ENCODE measurements at places on chromosomes 16 and 17.
A peak's percentile ranks its signal among the peaks of the same experiment; 100 is the strongest.

- H3K4me3 ChIP-seq = no peak overlapping the region
- peaks cover 34% of the 10 kb centered on the region for H3K27me3 ChIP-seq
- DNase-seq = no peak
- H3K27ac ChIP-seq = no peak overlapping the region
- H3K36me3 ChIP-seq = no peaks in the 10 kb centered on the region
These were observed 10.8 kb upstream of the BCAR1 start for GRCh38 chr16:75262104-75262799.

DNA sequence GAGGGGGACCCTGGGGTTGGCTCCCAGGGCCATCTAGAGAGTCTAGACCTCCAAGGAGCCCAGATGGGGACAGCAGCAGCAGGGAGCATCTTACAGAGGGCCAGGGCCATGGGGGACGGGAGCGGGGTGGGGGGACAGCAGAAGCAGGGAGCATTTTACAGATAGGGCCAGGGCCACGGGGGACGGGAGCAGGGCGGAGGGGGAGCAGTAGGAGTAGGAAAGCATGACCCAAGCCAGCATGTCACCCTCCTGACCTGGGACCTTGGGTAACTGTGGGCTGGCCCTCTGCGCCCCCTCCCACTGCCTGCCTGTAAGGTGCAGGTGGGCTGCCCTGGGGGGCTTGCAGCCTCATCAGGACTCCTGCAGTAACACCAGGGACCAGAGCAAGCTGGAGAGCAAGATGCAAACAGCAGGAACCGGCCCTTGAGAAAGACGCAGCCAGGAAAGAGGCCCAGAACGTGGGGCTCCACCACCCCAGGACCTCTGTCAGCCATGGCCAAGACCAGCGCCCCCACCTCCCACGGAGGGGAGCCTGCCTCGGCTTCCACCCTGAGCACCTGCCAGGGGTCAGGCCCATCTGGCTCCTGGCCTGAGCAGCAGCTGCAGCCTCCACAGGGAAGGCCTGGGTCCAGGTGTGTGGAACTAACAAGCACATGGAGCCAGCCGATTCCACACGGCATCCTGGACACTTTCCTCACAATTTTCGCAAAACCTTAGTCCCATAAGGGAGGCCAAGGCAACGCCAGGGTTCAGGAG, 2.4 kb downstream of the ZNF598 start:
- DNase-seq = no peak
- H3K27ac ChIP-seq = peak overlapping the region; percentile 80
- peaks cover 17% of the 10 kb centered on the region for H3K36me3 ChIP-seq
- peak overlapping the region; percentile 91 for H3K4me3 ChIP-seq

DNA sequence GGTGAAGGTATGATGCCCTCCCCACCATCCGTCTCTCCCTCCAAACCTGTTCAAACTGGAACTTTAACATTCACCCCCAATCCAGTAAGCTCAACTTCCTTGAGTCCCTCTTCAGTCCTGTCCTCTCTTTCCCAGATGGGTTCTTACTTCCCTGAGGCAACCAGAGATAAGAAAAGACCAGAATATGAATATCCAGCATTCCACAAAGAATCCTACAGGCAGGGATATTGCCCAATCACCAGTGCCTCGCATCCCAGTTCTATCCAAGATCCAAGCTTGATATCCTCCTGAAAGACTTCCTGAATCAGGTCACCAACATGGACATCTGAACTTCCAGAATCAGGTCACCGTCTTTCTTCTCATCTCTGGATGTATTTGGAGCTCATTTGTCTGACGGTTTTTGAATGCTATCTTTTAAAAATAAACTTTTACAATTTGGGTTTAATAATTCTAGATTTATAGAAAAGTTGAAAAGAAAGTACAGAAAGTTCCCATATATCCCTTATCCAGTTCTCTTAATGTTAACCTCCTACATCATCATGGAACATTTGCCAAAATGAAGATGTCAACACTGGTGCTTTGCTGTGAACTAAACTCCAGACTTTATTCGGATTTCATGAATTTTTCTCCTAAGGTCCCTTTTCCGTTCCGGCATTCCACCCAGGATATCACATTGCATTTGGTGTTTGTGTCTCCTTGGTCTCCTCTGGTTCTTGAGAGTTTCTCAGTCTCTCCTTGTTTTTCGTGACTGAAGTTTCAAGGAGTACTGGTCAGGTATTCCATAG, 13.7 kb upstream of the COL1A1 start:
- no peak overlapping the region for H3K4me3 ChIP-seq
- peaks cover 12% of the 10 kb centered on the region for H3K4me1 ChIP-seq
- no peak overlapping the region for H3K27ac ChIP-seq
- no peak for DNase-seq
- no peaks in the 10 kb centered on the region for H3K36me3 ChIP-seq

- peaks cover 13% of the 10 kb centered on the region for H3K27me3 ChIP-seq
- H3K4me1 ChIP-seq = no peaks in the 10 kb centered on the region
- H3K27ac ChIP-seq = no peak overlapping the region
These were observed 2.4 kb upstream of the NECAB2 start for GRCh38 chr16:83965444-83966152.

DNA sequence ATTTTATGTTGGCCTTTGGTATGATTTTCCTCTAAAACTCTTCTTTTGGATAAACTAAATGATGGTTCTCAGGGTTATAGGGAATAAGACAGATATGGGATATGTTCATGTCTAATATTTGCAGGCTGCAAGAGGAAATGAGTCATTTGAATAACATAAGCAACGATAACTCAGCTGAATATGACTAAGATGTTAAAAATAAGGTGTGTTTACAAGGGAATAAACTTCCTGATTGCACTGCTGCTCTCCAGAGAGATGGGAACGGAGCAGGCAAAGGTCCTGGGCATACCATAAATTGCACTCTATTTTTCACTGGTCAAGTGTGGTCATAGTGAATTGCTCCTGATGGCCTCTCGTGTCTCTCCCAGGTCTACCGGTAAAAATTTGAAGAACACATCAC, 666.2 kb downstream of the TOX3 start:
- no peaks in the 10 kb centered on the region for H3K4me1 ChIP-seq
- no peak for DNase-seq
- H3K27me3 ChIP-seq = no peaks in the 10 kb centered on the region
- no peaks in the 10 kb centered on the region for H3K36me3 ChIP-seq
- no peak overlapping the region for H3K27ac ChIP-seq

- no peak for DNase-seq
- peaks cover 50% of the 10 kb centered on the region for H3K4me1 ChIP-seq
- peak overlapping the region; percentile 100 for H3K4me3 ChIP-seq
- H3K27ac ChIP-seq = peak overlapping the region; percentile 99
- peaks cover 17% of the 10 kb centered on the region for H3K36me3 ChIP-seq
- H3K27me3 ChIP-seq = peaks cover 17% of the 10 kb centered on the region
These were observed 677 bp upstream of the ZNHIT3 start for GRCh38 chr17:36485805-36486203.

DNA sequence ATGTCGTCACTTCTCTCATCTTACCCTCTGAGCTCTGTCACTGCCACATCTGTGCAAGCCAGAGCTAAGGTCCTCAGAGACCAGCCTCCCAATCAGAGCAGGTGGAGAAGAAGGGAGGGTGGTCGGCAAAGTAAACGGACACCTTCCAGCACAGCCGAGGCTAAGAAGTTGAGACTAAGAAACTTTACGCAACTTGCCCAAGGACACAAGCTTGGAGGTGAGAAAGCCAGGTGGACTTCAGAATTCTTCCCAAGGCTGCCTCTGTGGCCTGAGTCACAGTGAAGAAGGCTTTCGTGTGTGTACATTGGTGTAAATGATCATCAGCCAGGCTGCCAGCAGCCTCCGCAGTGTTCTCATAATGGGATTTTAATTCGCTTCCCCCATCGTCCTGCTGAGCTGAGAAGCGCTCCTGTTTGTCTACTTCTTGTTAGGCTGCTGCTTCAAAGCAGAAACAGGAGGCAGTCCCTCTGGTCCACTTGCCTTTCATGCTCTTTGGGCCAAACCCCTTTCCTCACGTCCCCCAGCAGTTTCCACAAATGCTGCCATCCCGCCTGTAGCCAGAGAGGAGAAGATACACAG, 125.0 kb upstream of the RPL38 start:
- H3K4me1 ChIP-seq = no peaks in the 10 kb centered on the region
- H3K27me3 ChIP-seq = peaks cover 2% of the 10 kb centered on the region
- H3K4me3 ChIP-seq = no peak overlapping the region
- no peaks in the 10 kb centered on the region for H3K36me3 ChIP-seq
- H3K27ac ChIP-seq = no peak overlapping the region

- no peaks in the 10 kb centered on the region for H3K36me3 ChIP-seq
- H3K4me1 ChIP-seq = no peaks in the 10 kb centered on the region
- H3K27me3 ChIP-seq = peaks cover 3% of the 10 kb centered on the region
- no peak overlapping the region for H3K27ac ChIP-seq
- DNase-seq = no peak
These were observed 6.4 kb downstream of the CACNG5 start for GRCh38 chr17:66841328-66841727.

- DNase-seq = no peak
- no peaks in the 10 kb centered on the region for H3K36me3 ChIP-seq
- H3K27me3 ChIP-seq = peaks cover 20% of the 10 kb centered on the region
- H3K4me3 ChIP-seq = no peak overlapping the region
These were observed 26.1 kb upstream of the TOB1 start for GRCh38 chr17:50892101-50892776.

DNA sequence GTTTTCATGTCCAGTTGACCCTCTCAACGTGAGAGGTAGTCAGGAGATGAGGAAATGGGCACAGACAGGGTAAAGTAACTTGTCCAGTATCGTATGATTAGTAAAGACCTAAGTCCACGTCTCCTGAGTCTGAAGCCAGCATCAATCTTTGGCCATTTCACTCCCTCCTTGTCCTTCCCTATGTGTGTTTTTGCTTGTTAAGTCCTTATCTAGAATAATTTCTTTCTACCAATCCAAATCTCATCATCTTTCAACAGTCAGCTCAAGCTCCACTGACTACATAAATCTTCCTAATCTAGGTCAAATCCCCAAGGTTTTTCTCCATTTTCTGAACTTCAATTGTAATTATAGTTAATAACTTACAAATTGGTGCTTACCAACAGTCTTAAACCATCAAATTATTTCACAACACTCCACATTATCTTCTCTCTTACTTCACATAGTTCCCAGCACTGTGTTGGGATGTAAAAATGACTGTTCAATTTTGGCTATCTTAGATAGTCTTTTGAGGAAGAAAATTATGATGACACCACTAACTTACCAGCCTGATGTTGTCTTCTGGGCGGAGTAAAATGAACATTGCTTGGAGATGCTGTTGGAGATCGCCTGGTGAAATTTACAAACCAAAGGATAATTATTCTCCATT, 72.3 kb upstream of the CORO6 start:
- H3K4me1 ChIP-seq = peaks cover 17% of the 10 kb centered on the region
- H3K27ac ChIP-seq = peak overlapping the region; percentile 6
- DNase-seq = no peak
- peaks cover 24% of the 10 kb centered on the region for H3K36me3 ChIP-seq
- H3K27me3 ChIP-seq = no peaks in the 10 kb centered on the region
- H3K4me3 ChIP-seq = no peak overlapping the region

DNA sequence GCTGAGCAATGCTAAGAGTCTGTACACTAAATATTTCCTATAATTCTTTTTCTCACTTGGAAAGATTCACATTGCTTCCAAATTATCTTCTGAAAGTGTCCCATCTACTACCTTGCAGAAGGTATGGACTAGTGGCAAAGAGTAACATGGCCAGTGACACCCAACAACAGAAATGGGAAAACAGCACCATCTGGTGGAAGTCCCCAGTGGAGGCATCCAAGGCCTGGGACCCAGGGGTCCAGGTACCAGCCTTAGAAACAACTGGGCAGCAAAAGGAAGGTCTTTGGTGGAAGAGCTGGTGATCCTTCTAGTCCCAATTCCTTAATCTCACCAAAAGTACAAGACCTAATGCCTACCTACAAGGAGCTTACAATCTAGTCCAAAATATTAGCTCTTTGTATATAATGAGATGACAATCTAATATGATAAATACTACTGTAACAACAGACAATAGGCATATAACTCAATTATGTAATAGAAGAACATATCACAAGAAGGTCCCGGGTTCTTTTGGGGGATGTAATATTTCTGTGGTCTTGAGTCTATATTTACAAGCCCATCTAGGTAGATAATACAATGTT, 55.3 kb downstream of the SKAP1 start:
- no peaks in the 10 kb centered on the region for H3K27me3 ChIP-seq
- no peak for DNase-seq
- peaks cover 12% of the 10 kb centered on the region for H3K36me3 ChIP-seq
- H3K4me3 ChIP-seq = no peak overlapping the region
- no peak overlapping the region for H3K27ac ChIP-seq

GRCh38 chr16:67120025-67120424, 10.3 kb downstream of the PHAF1 start:
- H3K4me1 ChIP-seq = no peaks in the 10 kb centered on the region
- no peak for DNase-seq
- peaks cover 17% of the 10 kb centered on the region for H3K36me3 ChIP-seq
- no peak overlapping the region for H3K4me3 ChIP-seq
- no peaks in the 10 kb centered on the region for H3K27me3 ChIP-seq

DNA sequence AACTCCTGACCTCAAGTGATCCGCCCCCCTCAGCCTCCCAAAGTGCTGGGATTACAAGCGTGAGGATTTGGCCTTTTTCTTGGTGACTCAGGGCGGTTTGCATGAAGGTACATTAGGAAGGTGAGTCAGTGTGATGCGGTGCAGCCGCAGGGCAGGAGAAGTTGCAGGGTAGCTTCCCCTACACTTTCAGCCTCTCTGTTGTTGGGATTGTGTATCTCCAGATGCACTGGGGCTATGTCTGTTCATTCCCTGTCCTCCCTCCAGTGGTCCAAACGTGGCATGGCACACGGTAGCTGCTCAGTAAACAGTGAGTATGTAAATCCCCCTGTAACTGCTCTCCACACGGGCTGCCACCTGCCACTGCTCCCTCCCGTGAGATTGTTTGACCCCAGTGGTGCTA, 109.1 kb upstream of the CDC42EP4 start:
- no peak overlapping the region for H3K27ac ChIP-seq
- H3K4me1 ChIP-seq = no peaks in the 10 kb centered on the region
- H3K4me3 ChIP-seq = no peak overlapping the region
- no peaks in the 10 kb centered on the region for H3K36me3 ChIP-seq

DNA sequence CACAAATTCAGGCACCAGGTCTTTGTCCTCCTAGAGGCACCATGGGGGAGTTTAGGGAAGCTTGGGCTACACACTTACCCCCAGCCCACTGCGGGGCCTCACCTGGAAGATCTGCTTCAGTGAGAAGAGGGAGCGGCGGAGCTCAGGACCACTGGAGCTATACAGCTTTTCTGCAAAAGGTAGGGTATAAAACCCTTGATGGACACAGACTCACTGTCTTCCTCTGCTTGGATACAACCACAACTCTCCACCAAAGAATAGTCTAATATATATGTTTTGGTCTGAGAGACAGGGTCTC, 9.1 kb downstream of the FHOD1 start:
- no peak for DNase-seq
- H3K36me3 ChIP-seq = peaks cover 30% of the 10 kb centered on the region
- no peak overlapping the region for H3K27ac ChIP-seq
- H3K4me1 ChIP-seq = peaks cover 28% of the 10 kb centered on the region

- H3K4me3 ChIP-seq = peak overlapping the region; percentile 82
- no peaks in the 10 kb centered on the region for H3K27me3 ChIP-seq
- peak overlapping the region; percentile 76 for H3K27ac ChIP-seq
- peaks cover 9% of the 10 kb centered on the region for H3K36me3 ChIP-seq
These were observed 669 bp downstream of the MIEF2 start for GRCh38 chr17:18261146-18261515.

DNA sequence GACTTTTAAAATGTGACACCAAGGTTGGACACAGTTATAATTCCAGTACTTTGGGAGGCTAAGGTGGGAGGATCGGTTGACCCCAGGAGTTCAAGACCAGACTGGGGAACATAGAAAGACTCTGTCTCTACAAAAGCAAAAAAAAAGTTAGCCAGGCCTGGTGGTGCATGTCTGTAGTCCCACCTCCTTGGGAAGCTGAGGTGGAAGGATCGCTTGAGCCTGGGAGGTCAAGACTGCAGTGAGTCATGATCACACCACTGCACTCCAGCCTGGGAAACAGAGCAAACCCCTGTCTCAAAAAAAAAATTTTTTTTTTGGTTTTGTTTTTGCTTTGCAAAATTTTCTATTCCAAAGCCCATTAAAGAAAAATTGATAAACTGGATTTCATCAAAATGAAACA, 281.4 kb downstream of the BCAS3 start:
- H3K36me3 ChIP-seq = peaks cover 2% of the 10 kb centered on the region
- H3K4me1 ChIP-seq = no peaks in the 10 kb centered on the region
- peaks cover 5% of the 10 kb centered on the region for H3K27me3 ChIP-seq

Data from activated T-helper 1 cell treated with anti-CD3 and anti-CD28 coated beads, Interleukin-12 subunit alpha, Interleukin-12 subunit beta, Interleukin-2, Interleukin-4 antibody, amounts not matched to agents 30 ng/mL and 10 ng/mL and 1 ng/mL, durations not matched to agents 14 hours and 24 hours and 36 hours (primary cell).